ENCODE measurements at places on chromosomes 11 and 22. TPM values are rescaled to one million over a fixed set of nuclear protein-coding genes. Genes with fewer than 3 reads are reported as not detected.

- no peak for DNase-seq
These were observed 21.6 kb downstream of the SVIP start for GRCh38 chr11:22807855-22808570.

Gene KCTD14
- total RNA-seq, result 13.3 TPM

Gene NAV2
- 12.3 TPM for total RNA-seq

Gene OR51B4
- not detected for total RNA-seq

- no peak for DNase-seq
These were observed 39.4 kb downstream of the DGCR2 start for GRCh38 chr22:19082793-19083192.

Gene MS4A7
- total RNA-seq, result not detected

- DNase-seq, result no peak
These were observed 59.5 kb downstream of the TNRC6B start for GRCh38 chr22:40237241-40237640.

GRCh38 chr11:131154351-131154750, 216.1 kb upstream of the NTM start:
- no peak for DNase-seq

- DNase-seq, result no peak
These were observed 767.3 kb downstream of the FAM181B start for GRCh38 chr11:81966340-81966739.

Gene CXCR5
- total RNA-seq, result not detected

GRCh38 chr11:114307524-114308203, 11.5 kb downstream of the NNMT start:
- DNase-seq, result no peak

Gene OR52J3
- total RNA-seq, result not detected

- no peak for DNase-seq
These were observed 76.9 kb upstream of the CADM1 start for GRCh38 chr11:115580927-115581680.

DNA sequence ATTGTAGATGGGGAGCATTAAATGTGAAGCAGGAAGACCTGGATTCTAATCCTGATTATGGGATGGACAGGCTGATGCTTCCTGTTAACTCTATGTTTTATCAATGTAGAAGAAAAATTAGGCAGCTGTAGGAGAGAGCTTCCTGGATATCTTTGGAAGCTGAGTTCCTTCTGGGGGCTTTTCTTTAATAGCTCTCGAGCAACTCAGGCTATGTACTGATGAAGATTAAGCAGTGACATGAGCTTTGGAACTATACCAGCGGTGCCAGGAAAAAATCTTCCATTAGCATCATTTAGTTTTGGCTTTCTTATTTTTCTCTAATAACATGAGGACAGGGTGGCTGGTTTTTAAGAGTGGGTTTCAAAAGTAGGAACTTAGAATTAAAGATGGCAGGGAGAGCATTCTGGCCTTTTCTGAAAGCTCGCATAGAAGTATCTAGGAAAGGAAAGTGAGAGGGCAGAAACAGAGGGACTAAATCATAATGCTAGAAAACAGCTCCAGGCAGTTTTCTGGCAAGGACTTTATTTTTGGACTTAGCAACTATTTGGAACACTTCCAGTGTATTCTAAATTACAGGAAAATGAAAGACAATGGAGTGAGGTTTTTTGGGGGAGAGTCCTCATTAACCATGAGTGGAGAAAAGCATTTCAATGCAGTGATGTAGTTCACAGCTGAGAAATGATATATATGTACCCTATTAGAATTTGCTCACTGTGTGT, 69.2 kb upstream of the RRM1 start:
- no peak for DNase-seq

DNA sequence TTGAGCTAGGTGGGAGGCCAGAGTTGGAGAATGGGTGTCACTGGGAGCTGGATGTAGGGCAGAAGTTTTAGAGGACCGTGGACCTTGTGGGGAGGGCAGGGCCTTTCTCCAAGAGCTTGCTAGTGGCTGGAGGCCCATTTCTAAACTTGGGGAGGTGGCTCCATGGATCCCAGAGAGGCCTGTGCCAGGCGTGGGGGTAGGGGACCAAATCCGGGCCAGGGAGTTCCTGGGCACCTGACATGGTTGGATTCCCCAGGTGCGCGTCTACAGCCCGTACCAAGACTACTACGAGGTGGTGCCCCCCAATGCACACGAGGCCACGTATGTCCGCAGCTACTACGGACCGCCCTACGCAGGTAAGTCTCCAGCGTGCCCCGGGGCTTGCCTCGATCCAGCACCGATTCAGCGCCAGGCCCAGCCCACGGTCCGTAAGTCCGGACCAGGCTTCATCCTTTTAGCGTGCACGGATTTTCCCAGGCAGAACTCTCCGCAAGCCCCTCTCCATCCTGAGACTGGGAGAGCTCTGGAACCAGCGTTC, 14.2 kb downstream of the PLEKHB1 start:
- no peak for DNase-seq

Gene NCR3LG1
- 0.33 TPM for total RNA-seq

- DNase-seq, result peak; percentile 22
These were observed 12.7 kb downstream of the ROBO4 start for GRCh38 chr11:124884869-124885479.

Gene PKNOX2
- total RNA-seq, result 2.2 TPM

- DNase-seq, result no peak
These were observed 642 bp upstream of the PIK3C2A start for GRCh38 chr11:17208257-17208999.

Gene SPTBN2
- total RNA-seq, result 39.2 TPM

- DNase-seq, result no peak
These were observed 2.4 kb downstream of the IPO7 start for GRCh38 chr11:9386901-9387300.

DNA sequence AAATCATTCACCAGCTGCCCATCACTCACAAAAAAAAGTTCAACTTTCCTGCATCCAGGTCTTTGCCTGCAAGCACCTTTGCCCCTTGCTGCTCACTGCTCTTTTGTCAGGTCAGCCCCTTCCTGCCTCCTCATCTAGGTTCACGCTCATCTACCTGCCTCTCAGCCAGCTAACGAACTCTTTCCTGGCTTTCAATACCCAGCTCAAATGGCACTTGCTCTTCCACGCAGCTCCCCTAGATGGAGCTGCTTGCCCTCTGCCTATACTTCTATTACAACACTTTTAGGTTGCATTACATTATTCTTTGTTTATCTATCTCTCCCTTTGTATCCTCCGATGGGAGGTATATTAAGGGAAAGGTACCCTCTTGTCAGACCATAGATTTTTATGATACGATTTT, 78.9 kb upstream of the TBCEL start:
- DNase-seq, result no peak

DNA sequence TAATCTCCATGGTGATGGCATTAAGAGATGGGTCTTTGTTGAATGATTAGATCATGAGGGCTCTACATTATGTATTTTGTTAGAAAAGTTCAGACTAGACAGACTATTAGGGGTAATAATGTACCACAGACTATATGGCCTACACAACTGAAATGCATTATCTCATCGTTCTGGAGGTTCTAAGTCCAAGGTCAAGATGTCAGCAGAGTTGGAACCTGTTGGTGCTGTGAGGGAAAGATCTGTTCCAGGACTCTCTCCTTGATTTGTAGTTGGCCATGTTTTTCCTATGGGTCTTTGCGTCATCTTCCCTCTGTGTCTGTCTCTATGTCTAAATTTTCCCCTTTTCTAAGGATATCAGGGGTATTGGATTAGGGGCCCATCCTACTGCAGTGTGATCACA, 8.4 kb upstream of the GLYATL1 start:
- DNase-seq, result no peak

Gene FAM180B
- total RNA-seq, result not detected

DNA sequence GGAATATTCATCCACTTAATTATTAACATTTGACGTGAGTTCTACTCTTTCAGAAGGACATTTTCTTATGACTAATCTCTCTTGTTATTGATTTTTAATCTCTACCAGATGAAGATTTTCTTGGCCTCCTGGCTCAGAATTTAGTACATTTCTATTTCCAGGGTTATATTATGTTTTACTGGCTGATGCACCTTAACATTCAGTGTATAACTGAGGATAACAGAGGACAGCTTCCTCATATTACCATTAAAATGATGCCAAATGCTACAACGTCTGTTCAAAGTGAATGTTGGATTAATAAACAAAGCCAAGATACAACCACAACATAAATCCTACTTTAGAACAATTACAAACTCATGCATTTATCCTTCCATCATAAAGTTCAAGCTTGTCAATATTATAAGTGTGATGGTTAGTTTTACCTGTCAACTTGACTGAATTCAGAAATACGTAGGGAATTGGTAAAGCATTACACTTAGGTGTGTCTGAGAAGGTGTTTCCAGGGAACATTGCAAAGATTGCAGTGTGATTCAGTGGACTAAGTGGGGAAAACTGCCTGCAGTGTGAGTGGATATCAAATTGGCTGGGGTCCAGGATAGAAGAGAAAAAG, 485.2 kb downstream of the LRRC4C start:
- DNase-seq, result no peak

Gene MRGPRE
- not detected for total RNA-seq

Gene RFPL3
- total RNA-seq, result not detected

Gene CTTN
- total RNA-seq, result 155 TPM

DNA sequence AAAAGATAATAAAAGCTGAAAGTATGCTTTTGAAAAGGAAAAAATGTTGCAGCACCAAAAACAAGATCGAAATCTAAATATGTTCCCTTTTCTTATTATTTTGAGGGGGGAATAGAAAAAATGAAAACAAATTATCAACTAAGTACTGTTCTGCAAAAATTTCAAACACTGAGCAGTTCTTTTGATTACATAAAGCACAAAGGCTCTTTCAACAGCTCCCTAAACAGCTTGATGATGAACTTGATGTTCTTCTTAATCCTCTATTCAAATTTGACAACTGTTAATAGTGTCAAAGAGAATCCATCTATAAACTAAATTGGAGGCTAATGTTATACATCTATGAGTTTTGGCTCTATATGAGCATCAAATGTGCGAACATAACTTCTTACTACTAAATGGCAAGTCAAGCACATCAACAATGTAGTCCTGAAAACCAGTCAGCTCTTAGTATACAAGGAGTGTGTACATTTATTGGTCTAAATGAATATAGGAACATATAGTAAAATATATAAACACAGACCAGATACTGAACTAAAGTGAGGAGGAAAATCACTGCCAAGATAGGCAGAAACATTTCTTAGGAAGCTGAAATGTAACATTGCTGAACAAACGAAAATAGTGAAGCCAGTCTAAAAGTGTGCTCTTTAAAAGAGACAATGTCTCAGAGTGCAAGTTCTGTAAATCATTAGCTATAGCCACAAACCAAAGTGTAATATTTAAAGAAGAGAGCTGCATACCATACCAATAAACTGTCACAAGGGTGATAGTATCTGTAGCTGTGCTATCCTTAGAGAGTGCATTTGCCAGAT, 94.3 kb downstream of the SOX6 start:
- no peak for DNase-seq

DNA sequence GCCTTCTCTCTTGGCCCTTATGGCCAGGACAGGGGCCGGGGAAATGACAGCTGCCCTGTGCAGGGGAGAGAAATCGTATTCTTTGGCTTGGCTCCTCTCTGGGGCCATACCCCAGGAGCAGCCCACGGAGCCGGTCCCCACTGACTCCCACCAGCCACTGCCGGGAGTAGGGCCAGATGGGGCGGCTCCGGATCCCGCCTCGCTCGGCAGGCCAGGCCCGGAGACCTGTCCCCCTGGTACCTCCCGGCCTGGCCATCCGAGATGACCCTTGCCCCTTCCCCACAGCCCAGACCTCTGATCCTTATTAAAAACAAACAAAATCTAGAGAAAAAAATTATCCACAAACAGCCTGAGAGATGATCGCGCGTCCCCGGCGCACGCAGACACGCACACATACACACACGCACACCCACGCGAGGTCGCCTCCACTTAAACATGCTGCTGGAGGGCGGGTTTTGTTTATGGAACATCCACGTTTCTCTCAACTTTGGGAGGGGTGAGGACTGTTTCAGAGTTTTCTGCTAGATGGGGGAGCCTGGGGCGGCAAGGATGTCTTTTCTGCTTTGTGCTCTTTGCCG, 59.1 kb downstream of the IGLL1 start:
- peak; percentile 78 for DNase-seq

DNA sequence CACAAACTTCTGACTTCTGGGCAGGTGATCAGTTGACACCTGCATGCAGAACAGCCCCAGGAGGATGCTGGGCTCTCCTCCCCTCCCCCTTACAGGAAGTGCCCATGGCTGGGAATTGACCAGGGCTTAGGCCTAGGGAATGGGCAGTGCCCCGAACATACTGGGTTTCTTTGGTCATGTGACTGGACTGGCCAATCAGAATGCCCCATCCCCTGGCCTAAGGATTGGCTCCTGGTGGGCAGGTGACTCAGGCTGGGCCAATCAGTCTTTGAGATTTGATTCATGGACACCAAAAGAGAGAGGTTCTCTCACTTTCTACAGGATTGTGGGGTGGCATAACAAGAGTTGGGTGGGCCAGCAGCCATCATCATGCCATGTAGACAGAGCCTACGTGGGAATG, 37.1 kb downstream of the MCM5 start:
- peak; percentile 86 for DNase-seq

Gene MRPL49
- total RNA-seq, result 89.9 TPM

- no peak for DNase-seq
These were observed 8.8 kb upstream of the C11orf91 start for GRCh38 chr11:33709466-33709865.

DNA sequence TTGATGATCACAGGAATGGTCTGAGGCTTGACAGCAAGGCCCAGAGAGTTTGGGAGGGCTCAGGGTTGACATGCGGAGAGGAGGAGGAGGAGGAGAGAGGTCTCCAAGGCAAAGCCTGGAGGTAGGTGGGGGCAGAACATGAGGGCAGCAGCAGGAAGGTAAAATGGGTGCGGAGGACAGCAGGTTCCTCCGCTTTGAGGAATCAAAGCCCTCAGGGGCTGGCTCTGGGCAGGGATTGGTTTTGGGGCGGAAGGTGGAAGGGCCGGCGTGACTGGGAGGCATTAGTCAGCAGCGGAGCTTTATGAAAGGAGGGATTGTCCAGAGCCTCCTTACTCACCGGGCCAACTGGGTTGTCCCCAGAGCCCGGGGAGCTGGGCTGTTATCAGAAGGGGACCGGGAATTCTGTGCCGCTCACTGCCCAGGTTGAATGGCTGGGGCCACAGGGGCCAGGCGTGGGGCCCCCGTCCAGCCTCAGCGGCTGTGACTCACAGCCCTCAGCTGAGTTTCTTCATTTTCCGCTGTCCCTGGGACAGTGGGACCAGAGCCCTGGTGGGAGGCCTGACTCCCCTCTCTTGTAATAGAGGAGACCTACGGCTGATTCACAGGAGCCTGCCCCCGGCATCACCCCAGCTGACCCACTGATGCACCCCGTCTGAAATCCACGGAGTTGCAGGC, 36.2 kb downstream of the LIF start:
- DNase-seq, result peak; percentile 61

GRCh38 chr22:20782596-20783299, 8.8 kb downstream of the SERPIND1 start:
- DNase-seq, result no peak
